Stimulated activated CD4-positive, alpha-beta T cell treated with anti-CD3 and anti-CD28 coated beads, Interleukin-12 subunit alpha, Interleukin-12 subunit beta, amount 100 ng/mL, for 48 hours (primary cell): ENCODE measurements at places on chromosomes 6 and 20.

GRCh38 chr6:35044761-35045421 is 96.2 kb downstream of the TCP11 start:
- DNase-seq, result no peak

DNA sequence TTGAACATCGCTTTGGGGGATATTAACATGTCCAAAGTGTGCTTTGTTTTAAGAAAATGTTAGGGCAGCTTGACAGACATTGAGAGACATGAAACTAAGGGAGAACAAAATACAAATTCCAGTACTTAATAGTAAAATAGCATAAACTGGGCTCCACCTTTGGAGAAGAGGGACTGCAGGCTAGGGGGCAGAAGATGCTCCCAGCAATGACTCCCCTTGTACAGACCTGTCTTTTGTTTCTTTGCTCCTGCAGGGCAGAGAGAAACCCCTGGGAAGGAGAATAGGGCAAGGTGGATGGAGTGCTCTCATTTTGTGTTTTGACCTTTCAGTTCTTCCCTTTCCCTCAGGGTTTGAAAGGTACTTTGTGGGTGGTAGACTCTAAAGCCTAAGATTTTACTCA is 115.6 kb upstream of the PLCB4 start:
- no peak for DNase-seq

DNA sequence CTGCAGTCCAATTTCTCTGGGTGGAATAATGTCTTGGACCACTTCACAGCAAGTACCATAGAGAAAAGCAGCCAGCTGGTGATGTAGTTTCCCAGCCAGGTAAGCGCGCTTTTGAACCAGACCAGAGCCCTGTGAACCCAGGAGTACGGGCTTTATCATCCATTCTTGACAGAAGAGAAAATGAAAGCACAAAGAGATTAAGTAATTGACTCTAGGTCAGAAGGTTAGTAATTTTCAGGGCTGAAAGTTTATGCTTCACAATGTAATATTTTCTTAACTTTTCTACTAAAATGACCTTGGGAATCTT is 7.1 kb upstream of the UST start:
- no peak for DNase-seq

- DNase-seq, result no peak
Observed at GRCh38 chr20:3157817-3158216, 1.8 kb downstream of the FASTKD5 start.

DNA sequence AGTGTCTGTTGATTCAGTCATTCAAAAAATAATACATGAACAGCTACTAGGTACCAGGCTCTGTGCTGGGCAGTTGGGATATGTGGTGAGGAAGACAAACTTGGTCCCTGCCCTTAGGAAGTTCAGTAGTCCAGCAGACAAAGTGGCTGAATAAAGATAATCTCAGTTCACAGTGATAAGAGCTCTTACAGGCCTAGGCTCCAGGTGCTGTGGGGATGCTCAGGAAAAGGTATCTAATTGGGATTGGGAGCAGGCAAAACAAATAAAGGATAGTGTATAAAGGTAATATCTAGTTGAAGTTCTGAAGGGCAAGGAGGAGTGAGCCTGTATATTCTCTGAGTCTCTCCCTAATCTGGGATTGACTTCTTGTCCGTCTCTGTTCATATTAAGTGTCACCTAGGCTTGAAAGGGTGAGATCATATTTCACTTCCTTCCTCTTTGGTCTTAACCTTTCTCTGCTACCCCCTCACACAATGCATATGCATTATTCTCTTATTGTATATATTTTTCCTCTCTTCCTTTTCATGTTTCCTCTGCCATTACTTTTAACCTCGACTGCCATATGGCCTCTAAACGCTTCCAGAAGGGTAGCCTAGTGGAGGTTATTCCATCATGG is 13.5 kb downstream of the PTPN1 start:
- no peak for DNase-seq

- no peak for DNase-seq
Observed at GRCh38 chr20:57696401-57696961, 13.3 kb downstream of the PMEPA1 start.

GRCh38 chr6:137443901-137444300 is 50.3 kb downstream of the OLIG3 start:
- no peak for DNase-seq

DNA sequence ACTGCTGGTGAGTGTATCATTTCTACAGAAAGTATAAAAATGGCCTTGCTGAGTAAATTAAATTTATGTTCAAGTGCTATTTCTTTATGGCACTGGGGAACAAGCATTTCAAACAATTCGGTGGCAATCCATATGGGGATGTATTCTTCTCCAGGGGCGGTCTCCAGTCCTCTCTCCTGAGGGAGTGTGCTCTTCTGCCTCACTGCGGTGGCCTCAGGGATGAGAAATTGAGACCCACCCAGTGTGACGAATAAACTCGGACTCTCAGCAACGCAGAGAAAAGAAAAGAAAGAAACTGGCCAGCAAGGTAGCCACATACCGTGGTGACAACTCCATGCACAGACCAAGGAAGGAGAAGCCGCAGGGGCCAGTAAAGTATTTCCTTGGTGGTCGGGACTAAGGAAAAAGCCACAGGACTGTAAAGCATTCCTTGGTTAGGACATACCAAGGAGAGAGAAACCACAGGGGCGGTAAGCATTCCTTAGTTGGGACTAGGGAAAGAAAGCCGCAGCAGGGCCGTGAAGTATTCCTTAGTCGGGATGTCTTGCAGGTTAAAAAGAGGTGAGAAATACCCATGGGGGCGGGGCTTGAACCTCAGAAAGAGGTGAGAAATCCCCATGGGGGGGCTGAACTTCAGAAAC is 13.6 kb upstream of the GOPC start:
- DNase-seq, result no peak

DNA sequence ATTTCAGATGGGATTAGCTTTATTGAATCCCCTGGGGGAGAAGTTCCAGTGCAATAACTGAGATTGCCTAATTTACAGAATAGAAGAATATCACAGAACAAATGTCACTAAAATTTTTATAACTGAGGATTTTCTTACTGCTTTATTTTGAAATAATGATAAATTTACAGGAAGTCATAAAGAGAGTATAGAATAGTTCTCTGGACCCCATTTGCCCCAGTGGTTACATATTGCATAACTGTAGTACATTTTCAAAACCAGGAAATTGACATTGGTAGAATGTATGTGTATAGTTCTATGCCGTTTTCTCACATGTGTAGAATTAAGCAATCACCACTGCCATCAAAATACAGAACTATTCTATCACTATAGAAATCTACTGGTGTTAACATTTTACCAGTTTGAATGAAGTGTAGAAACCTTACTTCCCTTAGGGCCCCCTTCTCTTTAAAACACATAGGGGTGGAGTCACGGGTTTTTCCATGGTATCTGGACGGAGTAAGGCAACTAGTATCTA is 18.3 kb downstream of the KIF6 start:
- no peak for DNase-seq

DNA sequence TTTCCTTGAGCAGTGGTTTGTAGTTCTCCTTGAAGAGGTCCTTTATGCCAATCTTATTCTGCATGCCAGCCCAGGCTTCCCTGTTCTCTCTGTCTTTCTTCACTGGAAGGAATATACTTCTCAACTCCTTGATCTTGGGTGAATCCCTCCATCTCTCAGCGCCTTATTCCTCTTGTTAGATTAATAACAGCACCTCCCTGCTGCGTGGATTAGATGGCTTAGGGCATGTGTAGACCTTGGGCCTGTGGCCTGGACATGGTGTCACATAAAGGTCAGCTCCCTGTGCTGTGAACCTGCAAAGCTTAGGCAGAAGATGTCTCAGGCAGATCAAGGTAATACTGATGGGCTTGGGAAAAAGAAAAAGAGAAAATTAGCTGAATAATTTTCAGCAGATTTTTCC is 18.3 kb downstream of the ZNF831 start:
- no peak for DNase-seq

- DNase-seq, result no peak
Observed at GRCh38 chr6:36774331-36774730, 64.9 kb downstream of the CPNE5 start.

DNA sequence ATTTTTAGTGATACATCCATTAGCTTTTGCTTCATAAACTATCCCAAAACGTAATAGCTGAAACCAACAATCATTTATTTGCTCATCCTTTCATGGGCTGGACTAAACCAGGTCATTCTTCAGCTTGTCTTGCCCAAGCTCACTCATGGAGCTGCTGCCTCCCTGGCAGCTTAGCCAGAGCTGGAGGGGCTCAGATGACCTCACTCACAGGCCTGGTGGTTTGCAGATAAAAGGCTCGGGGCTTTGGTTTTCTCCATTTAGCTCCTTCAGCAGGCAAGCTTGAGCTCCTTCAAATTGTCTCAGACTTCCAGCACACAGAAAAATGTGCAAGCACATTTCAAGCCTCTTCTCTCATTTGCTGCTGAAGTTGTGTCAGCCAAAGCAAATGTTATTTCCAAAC is 139.1 kb downstream of the BTBD3 start:
- no peak for DNase-seq

- no peak for DNase-seq
Observed at GRCh38 chr6:117933471-117933870, 26.4 kb downstream of the SLC35F1 start.

DNA sequence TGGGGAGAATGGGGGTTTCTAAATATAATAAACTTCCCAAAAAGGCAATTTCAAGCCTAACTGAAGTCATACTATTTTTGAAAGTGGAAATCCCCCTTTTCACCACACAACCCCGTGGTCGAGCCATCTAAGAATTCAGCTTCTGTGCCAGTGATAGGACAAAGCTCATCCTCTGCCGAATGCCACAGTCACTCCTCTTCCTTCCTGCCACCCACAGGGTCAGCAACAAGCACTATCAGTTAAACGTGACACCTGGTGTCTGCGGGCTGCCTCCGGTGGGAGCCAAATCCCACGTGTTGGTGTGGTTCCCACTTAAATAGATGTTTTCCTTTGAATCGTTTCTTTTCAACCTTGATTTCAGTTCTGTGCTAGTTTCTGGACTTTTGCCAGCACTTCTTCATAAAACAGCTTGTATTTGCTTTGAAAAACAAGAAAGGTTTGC is 60.7 kb downstream of the TNFAIP3 start:
- DNase-seq, result peak; percentile 72

DNA sequence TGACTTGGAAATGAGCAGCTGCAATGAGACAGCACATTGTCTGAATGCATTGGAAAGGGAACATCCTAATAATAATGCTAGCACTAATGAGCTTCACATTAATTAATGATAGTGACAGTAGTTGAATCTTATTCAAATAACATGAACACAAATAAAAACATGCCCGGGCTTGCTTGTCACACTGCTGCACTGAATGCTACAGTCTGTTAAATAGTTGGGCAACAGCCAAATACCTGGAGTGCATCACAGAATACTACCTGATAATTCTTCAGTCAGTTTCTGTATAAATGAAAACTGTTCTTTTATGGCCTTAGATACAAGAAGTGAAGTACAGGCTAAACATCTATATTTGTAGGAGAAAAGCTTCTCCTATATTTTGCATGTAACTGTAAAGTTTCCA is 458.7 kb downstream of the RNF144B start:
- DNase-seq, result no peak

GRCh38 chr6:55694148-55694547 is 115.2 kb upstream of the HMGCLL1 start:
- DNase-seq, result no peak

GRCh38 chr6:89386917-89387491 is 25.1 kb downstream of the RRAGD start:
- DNase-seq, result no peak

GRCh38 chr20:17655865-17656479 is 26.1 kb downstream of the RRBP1 start:
- no peak for DNase-seq

GRCh38 chr6:40042232-40042631 is 108.0 kb upstream of the MOCS1 start:
- DNase-seq, result no peak

DNA sequence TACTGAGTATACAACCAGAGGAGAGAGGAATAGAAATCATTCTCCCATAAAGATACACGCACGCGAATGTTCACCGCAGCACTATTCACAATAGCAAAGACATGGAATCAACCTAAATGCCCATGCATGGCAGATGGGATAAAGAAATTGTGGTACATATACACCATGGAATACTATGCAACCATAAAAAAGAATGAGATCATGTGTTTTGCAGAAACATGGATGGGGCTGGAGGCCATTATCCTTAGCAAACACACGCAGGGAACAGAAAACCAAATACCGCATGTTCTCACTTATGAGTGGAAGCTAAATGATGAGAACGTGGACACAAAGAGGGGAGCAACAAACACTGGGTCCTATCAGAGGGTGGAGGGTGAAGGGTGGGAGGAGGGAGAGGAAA is 3.4 kb downstream of the SERPINB6 start:
- no peak for DNase-seq

DNA sequence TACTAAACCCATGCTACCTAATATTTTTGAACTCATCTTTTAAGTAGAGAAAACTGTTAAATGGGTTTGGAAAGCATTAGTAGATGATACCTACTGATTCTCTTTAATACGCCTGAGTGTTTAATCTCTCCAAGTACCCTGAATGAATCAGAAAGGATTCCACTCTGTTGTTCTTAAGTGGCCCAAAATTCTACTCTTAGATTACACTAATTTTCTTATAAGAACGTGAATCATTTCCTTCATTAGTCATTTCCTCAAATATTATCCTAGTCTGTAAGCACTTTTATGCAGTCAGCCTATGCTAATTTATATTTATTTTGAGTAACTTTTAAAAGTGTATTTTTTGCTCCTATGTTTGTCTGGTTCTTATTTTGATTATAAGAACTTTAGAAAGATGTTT is 380.0 kb downstream of the BTBD9 start:
- DNase-seq, result no peak

GRCh38 chr6:28401172-28401571 is 1.6 kb upstream of the ZSCAN12 start:
- no peak for DNase-seq

DNA sequence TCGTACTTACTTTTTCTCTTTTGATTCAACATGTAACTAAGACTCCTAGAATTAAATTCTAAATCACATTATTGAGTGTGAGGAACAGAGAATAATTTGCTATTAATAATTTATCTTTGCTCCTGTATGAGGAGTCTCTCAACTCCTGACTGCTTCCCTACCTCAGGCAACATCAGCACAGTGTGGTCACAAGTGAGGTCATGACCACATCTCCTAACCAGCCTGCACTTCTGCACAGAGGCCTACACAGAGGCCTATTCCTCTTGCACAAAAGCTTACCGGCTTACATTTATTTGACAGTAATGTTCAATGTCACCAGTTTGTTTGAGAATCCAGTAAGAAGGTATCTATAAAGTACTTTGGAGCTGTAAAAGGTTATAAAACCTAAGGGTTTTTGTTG is 637.4 kb upstream of the MARCKS start:
- no peak for DNase-seq
